ENCODE measurements at places on chromosomes 13 and 19.

DNA sequence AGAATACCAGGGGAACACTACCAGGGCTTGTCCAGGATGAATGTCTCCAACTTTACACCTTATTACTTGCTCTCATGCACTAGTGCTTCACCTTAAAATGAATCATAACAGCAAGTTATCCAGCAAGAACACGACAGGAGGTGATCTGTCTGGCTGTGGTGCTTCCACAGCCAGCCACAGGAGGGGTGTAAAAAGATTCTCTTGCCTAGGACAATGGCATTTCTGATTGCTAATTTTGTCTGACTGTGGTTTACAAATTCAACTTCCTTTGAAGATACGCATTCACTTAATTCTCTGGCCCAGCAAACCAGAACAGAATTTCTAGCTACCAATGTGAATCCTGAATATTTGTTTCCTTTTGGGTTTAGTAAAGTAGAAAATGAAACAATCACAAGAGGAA is 23.1 kb upstream of the COG3 start:
- no peak for DNase-seq

DNA sequence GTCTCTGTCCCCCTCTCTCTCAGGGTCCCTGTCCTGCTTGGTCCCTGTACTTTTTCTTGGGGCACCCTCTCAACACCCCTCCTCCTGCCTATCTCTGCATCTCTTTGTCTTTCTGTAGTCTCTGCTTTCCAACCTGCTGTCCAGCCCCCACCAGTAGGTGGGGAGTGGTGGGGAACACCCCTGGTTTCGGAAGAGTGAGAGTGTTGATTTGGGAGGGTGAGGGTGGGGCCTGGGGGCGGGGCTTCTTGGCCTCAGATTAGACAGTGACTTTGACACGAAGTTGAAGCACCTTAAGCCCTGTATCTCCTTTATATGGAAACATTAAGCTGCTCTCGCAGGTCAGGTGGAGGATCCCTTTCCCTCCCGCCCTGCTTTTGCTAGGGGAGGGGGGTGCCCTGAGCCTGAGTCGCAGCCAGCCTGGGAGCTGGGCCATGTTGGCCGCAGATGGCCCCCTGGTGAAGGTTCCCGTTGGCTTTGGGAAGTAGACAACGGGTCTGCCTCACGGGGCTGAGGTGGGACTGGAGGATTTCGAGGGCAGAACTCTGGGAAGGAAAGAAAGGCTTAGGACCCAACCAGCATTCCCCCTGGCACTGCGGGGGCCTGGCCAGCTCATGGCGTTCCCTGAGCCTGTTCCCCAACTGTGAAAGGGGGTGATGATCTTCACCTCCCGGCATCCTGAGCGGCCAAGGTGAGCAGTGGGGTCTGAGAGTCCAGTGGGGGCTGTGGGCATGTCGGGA is at the start of gene KCNJ14:
Gene KCNJ14, plus strand, starts transcription at position 404 of the 737 bp plus-strand sequence. CDS start 6,151 bp downstream, outside the sequence.
- no peak for DNase-seq

- no peak for DNase-seq
Observed at GRCh38 chr19:38658462-38659306, 11.2 kb downstream of the ACTN4 start.

DNA sequence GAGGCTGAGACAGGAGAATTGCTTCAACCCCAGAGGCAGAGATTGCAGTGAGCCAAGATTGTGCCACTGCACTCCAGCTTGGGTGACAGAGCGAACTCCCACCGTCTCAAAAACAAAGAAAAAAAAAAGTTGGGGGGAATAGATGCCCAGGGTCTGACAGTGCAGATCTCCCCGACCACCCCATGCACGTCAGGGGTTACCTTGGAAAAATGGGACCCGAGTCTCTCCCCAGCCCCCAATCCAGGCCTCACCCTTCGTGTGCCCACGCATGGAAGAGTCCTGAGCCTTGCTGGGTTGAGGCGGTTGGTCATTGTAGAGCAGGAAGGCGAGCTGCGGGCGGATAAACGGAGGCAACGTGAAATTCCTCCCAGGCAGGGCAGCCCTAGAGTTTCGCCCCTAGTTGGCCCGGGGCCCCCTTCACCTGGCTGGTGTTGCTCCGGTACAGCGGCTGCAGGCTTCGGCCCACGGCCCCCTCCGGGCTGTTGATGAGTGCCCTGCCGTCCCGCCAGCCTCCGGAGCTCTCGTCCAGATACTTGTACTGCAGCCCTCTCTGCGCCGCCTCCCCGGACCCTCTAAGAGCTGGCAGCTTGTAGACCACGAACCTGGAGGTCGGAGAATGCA is 588 bp downstream of the DNASE2 start:
- DNase-seq: no peak
